ENCODE measurements at places on chromosomes 3 and 15.

GRCh38 chr3:194736896-194737600 is 51.4 kb downstream of the FAM43A start:
- DNase-seq, result no peak

DNA sequence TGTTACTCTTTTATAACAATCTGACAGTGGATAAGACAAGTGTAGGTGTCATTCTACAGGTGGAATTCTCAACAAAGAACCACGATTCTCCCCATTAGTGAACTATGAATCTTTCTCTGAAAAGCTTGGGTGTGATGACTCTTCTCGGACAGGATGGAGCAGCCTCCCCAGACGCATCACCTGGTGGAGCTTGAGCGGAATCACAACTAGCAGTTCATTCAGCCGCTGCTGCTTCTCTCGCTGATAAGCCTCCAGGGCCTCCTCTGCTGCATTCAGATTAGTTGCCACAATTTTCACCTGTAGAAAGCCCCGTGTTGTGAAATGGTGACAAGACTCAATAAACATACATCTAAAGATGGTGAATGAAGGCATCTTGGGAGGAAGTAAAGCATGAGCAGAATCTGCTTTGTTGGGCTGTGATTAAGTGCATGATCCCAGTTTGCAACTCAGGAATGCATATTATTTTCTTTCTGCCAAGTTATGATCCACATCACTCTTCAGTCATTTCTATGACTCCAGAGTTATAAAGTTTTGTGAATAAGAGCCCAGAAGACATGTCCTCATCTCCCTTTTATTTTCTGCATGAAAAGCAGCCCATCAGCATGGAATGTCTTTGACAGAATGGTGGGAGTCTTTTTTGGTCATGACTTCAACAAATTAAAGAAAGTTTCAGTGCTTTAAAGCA is 93.6 kb downstream of the BOC start:
- no peak for DNase-seq

DNA sequence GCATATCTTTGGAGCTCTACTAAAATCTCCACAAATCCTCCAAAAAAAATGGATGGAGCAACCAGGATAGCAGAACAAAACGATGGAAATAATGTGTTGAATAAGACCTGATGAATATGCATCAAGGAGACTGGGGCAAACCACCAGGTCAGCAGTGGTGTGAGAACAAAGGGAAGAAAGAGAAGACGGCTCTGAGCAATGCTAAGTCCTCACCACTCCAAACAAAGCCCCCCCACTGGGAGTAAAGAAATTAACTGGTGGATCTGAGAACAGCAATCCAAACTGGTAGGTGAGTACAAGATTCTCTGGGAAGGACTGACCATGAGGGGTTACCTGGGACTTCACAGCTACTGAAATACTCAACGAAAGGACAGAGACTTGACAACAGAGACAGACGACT is 977.3 kb downstream of the TBL1XR1 start:
- no peak for DNase-seq

- no peak for DNase-seq
These were observed 53.4 kb upstream of the FRG2C start for GRCh38 chr3:75610773-75611172.

DNA sequence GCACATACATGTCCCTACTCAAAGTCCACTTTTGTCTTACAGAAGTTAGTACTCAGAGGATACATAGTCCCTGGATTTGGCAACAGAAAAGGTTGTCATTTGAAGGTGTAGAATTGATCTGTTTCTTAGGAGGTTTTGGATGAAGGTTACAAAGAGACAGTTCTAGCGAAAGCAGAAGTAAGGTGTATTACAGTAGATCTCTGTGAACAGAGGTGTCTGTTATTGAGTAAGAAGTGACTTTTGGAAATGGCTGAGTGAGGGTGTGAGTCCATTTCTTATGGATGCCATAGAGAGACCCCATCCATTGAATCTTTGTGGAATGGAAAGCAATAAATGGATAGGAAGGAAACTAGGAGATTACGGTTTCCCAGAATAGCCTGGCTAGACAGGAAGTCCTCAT is 5.6 kb downstream of the ZNF662 start:
- no peak for DNase-seq

DNA sequence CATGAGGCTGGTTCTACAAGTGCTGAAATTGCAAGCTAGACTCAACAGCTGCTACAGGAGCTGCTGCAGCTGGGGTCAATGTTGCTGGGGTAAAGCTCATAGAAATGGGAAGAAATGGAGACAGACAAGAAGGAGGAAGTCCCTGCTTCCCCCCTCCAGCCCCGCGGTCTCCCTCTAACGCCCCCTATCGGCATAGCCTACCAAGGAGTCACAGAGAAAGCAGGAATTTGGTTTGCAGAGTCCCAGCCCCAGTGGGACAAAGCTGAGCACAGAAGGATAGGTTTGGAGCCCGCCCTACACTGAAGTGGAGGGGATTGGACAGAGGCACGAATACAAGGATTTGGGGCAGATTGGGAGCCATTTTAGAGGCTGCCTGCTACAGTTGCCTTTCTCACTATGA is 176.9 kb upstream of the ANKRD28 start:
- no peak for DNase-seq

DNA sequence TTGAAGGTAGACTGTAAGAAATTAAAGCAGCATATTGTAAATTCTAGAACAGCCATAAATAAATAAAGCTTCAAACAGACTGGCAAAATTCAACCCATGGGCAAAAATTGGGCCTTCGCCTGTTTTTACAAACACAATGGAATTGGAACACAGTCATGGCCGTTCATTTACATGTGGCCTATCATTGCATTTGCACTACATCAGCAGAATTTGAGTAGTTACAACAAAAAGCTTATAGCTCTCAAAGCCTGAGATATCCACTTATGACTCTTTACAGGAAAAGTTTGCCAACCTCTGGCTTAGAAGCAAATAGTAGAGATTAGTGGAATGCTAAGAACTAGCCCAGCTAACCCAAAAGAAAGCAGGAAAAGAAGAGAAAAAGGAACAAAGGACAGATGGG is 139.6 kb upstream of the SKOR1 start:
- no peak for DNase-seq

DNA sequence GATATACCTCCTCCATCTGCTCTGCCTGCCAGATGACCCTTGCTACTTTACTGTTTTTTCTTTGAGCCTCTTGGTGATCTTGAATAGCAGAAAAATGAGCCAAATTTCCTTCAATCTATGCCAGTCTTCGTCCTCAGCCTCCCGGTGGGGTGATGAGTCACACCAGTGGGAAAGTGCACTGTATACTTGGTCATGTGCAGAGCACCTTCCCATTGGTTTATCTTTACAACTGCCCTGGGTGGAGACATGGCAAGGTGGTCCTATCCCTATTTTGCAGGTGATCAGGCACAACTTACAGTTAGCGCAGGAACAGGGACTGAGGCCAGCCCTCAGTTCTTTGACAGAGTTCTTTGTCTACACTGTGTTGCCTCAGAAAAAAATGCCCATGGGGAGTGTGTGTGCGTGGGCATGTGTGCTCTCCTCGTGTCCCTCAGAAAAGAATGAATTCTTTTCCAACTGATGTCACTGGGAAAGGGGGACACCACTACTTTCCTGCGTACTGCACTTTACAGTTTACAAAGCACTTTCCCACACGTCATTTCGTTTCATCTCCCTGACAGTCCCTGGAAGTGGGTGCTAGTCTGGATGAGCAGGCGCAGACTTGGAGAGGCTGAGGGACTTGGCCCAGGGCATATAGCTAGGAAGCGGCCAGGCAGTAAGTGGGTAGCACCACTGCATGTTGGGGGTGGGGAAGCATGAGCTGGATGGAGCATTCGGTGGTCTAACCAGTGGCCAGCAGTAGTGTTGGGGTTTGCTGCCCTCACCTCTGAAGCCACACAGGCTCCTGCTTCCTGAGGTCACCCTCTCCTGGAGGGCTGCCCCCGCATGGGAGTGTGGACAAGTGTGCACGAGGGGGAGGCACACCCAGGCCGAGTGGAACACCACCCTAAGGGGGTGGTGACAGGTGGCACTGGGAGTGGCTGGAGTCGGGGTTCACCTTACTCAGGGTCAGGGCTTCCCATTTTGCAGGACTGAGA is 24.1 kb downstream of the SMAD3 start:
- DNase-seq, result no peak

GRCh38 chr15:55721554-55722185 is 21.3 kb downstream of the PRTG start:
- no peak for DNase-seq

GRCh38 chr3:105759442-105760078 is 109.3 kb downstream of the CBLB start:
- no peak for DNase-seq

GRCh38 chr15:58346361-58346760 is 85.4 kb upstream of the LIPC start:
- DNase-seq, result no peak

DNA sequence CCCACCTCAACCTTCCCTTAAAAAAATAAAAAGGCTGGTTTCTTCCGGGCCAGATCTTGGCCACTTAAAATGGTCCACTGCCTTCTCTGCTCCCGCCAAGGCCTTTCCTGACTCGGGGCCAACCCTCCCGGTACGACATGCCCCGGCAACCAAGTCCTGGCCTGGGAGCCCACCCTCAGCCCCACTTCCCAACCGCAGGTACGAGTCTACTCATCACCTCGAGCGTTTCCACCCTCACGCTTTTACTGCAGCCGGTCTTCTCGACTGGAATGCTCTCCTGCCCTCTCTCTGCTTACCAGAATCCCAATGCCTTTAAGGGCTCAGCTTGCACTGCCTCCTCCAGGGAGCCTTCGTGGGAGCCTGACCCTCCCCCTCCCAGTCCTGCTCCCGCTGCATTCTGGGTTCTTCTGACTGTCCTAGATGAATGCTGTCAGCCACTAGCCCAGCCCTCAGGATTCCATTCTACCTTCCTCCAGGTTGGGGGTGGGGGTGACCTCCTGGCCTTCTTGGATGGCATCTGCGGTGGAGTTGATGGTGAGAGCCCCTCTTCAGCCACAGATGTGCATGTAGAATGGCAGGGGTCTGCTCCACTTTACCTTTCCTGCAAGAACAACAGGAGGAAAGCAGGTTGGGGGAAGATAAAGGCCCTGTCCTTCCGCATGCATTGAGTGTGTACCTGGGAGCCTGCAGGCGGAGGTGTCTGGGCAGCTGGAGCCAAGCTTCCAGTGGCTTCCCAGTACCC is 1.1 kb upstream of the CSRNP1 start:
- no peak for DNase-seq

GRCh38 chr3:195823280-195823679 is 11.6 kb upstream of the MUC4 start:
- no peak for DNase-seq

DNA sequence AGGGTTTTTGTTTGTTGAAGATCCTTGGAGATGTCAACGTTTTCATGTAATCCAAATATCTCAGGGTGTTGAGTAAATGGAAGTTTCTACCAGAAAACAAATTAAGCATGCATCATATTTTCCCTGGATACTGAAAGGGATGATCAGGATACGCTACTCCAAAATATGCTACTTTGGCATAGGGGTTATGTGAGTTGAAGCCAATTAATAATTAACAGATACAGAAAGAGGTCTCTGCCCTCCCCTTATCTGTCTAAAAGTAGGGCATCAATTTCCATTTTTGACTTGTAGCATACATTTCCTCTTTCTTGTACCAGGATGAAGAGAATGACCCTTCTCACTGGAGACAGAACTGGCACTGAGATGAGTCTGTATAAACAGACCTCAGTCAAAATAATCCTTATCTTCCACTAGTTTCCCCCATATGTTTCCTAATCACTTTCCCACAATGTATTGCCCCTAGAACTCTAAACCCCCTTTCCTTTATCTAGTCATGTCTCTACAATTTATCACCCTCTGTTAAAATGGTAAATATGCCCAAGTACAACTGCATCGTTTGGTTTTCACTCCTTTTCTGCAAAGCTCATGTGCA is 17.4 kb upstream of the ASB14 start:
- DNase-seq, result no peak

- no peak for DNase-seq
These were observed 60.2 kb downstream of the SLTM start for GRCh38 chr15:58873267-58873666.

DNA sequence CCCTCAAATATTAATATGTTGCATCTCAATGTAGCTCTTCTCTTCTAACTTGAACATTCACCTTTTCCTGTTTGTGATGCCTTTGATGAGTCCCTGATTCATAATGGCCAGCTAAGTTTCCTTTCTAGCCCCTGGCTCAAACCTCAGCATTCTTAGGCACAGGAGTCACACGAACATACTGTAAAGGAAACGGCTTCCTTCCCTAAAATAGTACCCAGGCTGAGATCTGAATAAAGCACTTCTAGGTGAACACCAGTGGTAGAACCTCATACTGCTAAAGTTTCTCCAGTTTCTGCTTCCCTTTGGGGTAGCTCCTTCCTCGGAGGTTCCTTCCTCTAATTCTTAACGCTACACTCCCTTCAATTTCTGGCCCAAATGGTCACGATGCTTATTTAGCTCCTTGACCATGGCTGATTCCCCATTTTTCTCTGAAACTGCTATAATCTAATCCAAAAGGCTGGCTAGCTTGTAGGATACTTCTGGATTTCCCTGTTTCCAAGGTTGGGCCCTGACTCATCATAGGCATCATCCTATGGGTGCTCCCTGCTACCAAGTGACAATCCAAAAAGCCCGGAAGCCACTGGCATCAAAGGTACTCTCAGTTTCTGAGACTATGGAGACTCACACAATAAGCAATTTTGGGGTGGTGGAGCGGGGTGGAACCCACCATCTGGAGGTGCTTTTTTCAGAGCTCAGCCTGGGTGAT is 2.4 kb downstream of the ANAPC13 start:
- no peak for DNase-seq

DNA sequence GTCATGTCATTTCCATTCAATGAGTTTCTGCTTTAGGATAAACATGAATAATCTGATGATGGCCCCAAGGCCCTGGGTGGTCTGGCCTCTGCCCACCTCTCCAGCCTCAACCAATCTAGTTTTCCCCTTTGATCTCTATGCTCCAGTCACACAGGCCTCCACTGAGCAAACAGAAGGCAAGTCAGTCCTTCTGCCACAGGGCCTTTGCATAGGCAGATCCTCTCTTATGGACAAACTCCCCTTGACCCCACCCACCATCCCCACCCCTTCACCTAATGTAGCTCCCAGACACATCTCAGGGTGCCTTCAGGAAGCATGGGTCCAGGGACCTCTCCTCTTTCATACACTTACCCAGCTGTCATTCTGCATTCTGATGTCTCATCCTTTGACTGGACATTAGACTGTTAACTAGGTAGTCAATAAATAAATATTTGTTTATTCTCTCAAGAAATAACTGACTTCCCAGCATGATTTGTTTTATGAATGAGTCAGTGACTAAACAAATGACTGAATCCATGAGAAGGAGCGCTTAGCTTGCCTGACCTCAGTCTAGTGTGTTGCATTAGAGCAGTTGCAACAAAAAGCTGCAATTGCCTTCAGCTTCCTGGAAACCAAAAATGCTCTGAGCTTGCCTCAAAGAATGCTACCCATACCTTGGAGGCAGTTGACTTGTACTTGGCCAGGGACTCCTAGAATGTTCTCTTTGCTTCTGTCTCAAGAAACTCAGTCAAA is 386.6 kb upstream of the WNT5A start:
- DNase-seq, result no peak
